ENCODE measurements at places on chromosomes 3 and 15. TPM values are rescaled to one million over a fixed set of nuclear protein-coding genes. Genes with fewer than 3 reads are reported as not detected.
A peak's percentile ranks its signal among the peaks of the same experiment; 100 is the strongest.

The ILDR1 gene
- not detected for total RNA-seq

The HGD gene
- 0.59 TPM for total RNA-seq

The CKMT1B gene
- total RNA-seq = 2.4 TPM

The FEZF2 gene
- total RNA-seq = not detected

The TNNC1 gene
- total RNA-seq = 5.2 TPM

The TBC1D5 gene
- 30.4 TPM for total RNA-seq

The NR2E3 gene
- 0.98 TPM for total RNA-seq

The CDHR4 gene
- total RNA-seq = not detected

The SLC22A13 gene
- total RNA-seq = 0.33 TPM

The SAMD7 gene
- total RNA-seq = not detected

DNA sequence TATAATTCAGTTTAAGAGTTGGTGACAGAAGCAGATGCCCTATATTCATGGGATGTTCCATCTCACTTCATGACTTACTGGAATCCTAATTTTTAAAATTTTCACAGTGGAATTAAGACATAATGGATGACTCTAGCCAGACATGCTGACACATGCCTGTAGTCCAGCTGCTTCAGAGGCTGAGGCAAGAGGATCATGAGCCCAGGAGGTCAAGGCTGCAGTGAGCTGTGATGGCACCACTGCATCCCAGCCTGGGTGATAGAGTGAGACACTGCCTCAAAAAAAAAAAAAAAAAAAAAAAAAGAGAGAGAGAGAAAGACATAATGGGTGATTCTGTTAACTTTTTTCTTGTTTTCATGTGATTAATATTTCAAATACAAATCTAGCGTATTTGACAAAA lies 123.6 kb downstream of the KLHL25 start:
- no peak for DNase-seq

GRCh38 chr3:12557473-12558100 lies 700 bp downstream of the MKRN2 start:
- no peak for DNase-seq

GRCh38 chr15:66789029-66790025 lies 87.3 kb downstream of the SMAD6 start:
- DNase-seq = no peak

DNA sequence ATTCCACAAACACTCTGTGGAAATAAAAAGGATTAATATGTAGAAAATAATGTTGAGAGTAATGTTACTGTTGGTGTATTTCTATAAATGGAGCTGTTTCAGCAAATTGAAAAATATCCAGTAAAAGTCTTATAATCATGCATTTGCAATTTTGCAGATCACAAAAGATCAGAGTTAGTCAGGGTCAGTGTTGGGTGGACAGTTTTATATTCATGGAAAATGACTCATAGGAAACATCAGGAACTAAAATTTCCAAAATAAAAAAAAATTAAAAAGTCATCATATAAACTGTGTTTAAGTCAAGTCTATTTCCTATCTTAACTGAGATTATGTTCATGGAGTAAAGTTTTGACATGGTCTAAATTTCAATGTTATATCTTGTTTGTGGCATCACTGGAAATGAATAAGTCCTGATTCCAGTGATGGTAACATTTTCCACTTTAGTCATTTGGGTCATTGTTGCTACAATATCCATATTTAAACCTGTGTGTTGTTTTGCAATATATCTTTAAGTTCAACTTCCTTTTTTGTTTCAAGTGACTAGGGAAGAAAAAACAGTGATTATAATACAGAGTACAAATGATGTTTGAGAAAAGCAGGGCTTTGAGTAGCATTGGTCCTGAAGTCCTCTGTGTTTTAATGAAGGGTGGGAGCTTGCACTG lies 37.8 kb downstream of the MITF start:
- DNase-seq = no peak

DNA sequence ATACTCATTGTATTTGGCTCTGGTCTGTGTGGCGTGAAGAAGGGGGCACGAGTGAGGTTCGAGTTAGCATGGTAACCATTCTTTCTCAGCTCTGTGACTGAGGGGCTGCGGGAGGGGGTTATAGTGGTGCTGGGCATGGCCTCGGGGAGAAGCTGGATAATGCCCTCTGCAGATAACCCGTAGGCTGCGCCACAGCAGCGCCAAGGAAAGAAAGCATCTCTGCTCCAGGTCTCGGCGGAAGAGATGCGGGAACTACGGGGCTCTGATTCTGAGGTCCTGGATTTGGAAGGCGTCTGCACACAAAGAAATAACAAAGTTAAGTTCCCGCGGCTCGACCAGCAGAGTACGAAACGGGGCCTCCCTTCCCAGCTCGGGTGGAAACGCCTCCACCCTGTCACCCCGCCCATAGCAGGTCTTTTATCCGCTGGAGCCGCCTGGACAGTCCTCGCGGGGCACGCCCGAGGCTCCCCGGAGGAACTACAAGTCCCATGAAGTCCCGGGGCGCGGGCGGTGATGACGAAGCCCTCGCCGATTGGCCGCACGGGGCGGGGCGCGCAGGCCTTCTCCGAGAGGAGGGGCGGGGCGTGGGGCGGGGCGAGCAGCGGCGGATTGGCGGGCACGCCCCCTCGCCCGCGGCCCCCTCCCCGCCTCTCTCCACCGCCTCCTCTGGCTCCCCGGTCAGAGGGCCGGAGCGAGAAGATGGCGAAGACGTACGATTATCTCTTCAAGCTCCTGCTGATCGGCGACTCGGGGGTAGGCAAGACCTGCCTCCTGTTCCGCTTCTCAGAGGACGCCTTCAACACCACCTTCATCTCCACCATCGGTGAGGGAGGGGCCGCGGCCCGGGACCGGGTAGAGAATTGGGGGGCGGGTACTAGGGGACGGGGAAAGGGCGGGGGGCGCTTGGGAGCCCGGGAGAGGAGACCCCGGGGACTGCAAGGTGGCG lies at the start of gene RAB8B:
Gene RAB8B, plus strand, starts transcription at position 681 of the 946 bp plus-strand sequence. Its CDS starts 19 bp downstream, at position 700.
- peak; percentile 62 for DNase-seq

DNA sequence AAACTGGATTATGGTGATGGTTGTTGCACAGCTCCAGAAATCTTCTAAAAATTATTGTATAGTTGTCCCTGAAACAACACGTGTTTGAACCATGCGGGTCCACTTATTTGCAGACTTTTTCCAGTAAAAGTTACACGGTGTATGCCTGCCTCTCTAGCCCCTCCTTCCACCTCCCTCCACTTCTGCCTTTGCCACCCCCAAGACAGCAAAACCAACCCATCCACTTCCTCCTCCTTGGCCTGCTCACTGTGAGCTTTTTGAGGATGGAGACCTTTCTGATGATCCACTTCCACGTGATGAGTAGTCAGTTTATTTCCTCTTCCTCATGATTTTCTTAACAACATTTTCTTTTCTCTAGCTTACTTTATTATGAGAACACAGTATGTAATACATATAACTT lies 5.4 kb downstream of the CYFIP1 start:
- no peak for DNase-seq

DNA sequence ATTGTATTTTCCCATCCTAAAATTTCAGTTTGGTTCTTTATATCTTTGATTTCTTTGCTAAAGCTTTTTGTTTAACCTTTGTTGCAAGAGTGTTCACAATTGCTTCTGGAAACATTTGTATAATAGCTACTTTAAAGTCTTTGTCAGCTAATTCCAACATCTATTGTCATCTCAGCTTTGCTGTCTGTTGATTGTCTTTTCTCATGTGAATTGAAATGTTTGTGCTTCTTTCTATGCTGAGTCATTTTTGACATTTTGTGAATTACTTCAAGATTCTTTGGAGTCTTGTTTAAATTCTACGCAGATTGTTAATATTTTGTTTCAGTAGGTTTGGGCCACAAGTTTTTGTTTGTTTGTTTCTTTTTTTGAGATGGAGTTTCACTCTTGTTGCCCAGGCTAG lies 73.2 kb downstream of the SUCNR1 start:
- no peak for DNase-seq

DNA sequence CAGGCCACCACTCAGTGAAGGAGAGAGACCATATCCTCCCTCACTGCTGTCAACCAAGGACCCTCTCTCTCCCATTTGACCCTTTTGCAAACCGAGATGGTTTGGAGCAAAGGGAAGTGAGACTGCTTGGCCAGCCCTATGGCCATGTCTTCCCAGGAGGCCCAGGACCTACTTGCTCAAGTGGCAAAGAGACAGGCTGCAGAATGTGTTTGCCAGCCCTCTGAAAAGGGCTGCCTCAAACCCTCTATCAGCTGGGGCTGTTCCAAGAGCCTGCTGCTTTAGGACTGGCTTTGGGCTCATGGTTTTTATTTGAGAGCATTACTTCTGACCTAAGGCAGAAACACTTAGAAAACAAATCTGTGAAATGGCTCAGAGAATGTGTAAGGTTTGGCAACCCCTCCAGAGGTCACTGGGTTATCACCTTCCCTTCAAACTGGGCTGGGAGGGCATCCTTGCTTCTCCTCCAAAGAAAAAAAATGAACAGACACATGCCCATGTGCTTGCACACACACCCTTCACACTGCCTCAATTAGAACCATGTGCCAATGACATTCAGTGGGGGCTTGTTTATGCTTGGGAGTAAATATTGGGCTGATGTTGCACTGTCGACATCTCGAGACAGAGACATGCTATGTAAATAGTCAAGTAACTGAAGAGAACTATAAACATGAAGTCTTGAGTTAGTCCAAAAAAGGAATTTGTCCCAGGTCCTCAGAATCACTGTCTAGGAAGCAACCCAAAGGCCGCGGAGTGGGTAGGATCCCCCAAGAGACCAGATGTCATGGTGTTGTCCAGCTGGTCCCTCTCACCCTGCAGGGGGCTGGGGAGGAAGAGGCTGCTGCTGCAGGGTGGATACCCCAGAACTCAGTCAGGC lies 49.8 kb upstream of the CTDSPL start:
- no peak for DNase-seq

- no peak for DNase-seq
Observed at GRCh38 chr15:38202361-38202760, 50.3 kb upstream of the SPRED1 start.

GRCh38 chr3:119894195-119894594 lies 112.3 kb downstream of the NR1I2 start:
- DNase-seq = no peak

- no peak for DNase-seq
Observed at GRCh38 chr15:28913171-28913765, 27.5 kb downstream of the APBA2 start.

DNA sequence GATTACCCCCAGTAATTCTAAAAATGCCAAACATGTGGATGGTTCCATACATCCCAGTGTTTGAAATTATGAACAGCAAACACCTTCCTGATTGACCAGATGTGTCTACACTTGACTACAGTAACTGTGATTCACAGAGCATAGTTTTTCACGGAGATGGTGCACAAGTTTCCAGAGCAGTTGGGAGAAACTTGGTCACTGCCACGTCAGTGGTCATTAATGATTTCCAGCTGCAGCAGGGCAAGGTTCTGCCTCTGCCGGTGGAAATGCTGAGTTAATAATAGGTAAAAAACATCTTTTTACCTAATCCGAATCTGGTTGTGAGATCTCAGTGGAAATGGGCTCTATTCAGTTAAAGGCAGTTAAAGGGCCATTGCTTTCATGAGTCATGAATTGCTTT lies 154.1 kb upstream of the FEZF2 start:
- DNase-seq = no peak

DNA sequence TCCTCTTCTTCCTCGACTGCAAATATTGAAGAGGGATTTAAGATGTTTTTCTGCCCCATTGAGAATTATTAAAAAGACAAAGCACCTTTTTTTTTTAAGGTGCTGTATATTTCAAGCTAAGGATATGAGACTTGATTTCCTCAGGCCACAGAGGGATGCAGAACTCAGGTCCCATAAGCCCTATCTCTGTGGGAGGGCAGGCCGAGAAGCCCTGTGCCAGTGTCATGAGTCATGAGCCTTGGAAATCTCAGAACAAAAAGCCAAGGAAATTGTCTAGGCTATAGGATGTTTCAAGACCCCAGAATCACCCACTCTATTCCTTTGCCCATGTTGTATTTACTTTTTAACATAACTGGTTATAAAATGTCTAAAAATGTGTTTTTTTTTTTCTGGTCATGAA lies 7.3 kb downstream of the ESYT3 start:
- DNase-seq = no peak

DNA sequence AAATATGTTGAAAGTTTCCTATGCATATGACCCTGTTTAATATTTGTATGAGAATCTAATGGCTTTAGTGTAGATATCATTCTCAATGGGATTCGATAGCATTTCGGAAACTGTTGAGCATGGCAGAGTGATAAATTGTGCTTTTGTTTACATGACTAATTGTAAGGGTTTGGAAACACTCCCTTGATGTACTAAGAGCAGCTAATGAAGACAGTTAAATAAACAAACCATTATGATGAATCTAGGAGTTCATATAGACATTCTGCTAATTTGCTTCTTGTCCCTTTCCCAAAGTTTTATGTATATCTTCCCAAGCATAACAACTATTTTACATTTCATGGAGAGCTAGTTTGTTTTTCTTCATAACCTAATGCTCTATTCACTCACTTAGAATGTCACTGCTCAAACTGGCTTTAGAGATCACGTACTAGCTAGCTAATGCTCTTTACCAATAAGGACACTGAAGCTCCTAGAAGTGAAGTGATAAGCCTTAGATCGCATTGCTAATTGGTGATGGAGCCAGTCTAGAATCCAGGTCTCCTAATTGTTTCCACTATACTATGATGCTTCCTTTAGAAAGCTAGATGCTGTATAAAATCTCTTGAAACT lies 140.8 kb downstream of the TP63 start:
- DNase-seq = no peak

GRCh38 chr15:96125721-96126415 lies 204.6 kb upstream of the NR2F2 start:
- DNase-seq = no peak

- DNase-seq = no peak
Observed at GRCh38 chr15:70197945-70198361, 100.2 kb upstream of the TLE3 start.

GRCh38 chr3:14410503-14411165 lies 8.2 kb downstream of the SLC6A6 start:
- DNase-seq = peak; percentile 61
